ENCODE measurements at places on chromosomes 1 and 21.

- DNase-seq = no peak
Observed at GRCh38 chr21:27058673-27059605, 92.1 kb upstream of the ADAMTS5 start.

DNA sequence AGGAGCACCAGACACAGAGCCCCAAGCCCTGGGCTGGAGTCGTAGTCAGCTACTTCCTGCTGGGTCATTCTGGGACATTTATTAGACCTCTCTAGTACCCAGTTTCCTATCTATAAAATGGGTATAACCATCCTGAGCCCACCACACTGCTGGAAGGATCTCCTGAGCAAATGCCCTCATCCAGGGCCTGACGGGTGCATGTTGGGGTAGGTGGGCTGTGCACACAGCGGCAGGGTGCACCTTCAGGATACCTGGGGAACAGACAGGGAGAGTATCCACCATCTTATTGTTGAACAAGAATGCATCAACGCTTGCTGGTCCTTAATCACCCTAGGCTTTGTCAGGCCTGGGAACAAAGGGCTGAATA lies 191.0 kb downstream of the HIVEP3 start:
- no peak for DNase-seq

- DNase-seq = no peak
Observed at GRCh38 chr1:74858136-74858535, 125.2 kb downstream of the TYW3 start.

DNA sequence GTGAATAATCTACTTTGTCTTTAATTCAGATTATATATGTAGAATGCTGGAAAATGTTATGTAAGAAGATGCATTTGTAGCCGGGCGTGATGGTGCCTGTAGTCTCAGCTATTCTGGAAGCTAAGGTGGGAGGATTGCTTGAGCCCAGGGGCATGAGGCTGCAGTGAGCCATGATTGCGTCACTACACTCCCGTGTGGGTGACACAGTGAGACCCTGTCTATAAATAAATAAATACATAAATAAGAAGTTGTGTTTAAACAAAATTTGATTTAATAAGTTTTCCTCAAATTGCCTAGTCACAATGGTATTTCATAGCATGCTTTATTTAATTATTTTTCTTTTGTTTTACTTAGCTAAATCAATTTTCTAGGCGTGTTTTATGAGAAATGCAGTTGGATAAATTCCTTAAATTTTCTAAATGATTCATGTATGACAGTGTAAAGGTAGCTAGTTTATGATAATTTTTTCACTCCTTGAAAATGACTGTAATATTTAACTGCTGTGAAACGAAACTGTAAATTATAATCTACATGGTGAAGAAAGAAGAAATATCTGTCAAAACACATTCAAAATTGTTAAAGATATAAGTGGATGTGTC lies 232.6 kb downstream of the SRGAP2C start:
- no peak for DNase-seq

GRCh38 chr1:95636897-95637296 lies 402.9 kb downstream of the RWDD3 start:
- DNase-seq = no peak

DNA sequence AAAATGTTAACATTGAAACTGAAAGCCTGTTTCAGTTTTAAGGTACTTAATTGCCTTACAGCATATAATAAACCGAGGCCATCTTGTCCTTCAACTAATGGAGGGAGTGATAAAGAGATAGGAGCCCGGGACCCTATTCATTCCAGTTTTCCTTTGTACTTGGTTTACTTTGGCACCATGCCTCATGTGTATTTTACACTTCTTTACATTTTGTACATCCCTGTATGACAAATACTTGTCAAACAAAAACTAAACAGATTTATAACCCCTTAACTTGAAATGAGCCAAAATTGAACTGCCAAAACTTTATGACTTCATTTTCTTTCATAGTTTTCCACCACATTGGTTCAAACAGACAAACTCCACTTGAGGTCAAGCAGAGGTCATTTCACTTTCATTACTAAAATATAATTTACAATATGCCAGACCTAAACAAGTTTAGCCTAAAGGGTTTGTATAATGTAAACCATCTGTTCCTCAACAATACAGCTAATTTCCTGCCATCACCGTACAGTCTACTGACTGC lies 30.9 kb upstream of the UBE2U start:
- DNase-seq = no peak

- peak; percentile 54 for DNase-seq
Observed at GRCh38 chr1:230300322-230301301, 125.5 kb downstream of the PGBD5 start.

GRCh38 chr1:180094705-180095295 lies 59.9 kb upstream of the QSOX1 start:
- DNase-seq = peak; percentile 24

DNA sequence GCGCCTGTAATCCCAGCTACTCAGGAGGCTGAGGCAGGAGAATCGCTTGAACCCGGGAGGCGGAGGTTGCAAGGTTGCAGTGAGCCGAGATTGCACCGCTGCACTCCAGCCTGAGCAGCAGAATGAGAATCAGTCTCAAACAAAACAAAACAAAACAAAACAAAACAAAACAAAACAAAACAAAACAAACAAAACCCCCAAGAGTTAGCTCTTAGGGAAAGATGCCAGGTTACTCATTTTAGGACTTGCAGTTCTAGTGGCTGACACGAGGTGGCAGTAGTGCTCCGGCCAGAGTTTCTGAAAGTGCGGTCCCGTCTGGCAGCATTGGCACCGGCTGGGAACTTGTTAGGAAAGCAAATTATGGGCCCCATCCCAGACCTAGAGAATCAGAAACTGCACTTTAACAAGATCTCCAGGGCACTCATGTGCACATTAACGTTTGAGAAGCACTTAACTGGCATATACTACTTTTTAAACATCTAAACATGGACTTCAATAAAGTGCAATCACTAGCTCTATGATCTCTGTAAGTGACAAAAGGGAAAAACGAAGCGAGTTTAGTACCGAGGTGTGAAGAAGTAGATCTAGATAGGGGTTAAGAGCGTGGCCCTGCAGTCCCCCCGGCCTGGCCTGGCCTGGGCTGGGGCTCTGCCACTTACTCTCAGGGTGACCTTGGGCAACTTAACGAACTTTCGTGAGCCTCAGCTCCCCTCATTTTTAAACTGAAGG lies 41.9 kb upstream of the TNFRSF1B start:
- no peak for DNase-seq

DNA sequence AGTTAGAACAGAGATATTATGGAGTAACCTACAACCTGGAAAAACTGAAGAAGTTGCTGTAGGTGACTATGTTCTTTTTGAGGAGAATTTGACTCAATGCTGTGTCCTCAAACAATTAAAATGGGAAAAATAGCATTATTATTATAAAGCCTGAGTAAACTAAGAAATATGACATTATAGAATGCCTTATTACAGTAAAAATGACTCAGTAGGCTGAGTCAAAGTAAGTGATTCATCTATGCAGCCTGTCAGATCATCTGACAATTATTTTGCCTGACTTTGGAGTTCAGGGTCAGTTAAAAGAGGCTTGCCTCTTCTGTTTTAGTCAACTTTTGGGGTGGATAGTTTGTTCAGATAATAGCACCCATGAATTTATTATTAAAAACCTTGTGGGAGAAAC lies 150.8 kb upstream of the PTGFR start:
- DNase-seq = no peak

DNA sequence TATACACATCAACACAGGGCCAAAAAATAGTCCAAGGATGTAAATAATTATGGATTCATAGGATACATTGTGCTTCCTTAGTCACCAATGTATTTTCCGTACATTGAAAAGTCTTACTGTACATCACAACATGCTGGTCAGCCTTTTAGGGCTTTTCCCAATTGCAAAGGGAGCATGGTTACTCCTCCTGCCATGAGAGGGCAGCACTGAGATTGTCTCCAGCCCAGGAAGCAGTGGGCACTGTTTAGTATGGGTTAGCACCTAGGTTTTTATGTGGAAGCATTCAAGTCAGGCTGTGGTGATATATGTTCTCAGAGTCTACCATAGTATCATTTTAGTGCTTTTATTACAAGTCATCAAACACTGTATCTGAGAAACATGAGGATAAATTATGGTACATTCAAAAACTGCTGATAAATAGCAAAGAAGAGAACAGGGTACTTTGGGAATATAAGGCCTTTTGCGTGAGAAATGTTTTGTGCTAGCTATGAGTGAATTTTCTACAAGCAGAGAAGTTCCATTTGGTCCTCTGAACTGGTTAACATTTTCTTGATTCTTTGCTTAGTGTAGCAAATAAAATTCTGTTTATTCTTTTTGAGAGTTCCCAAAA lies 34.0 kb downstream of the ST6GALNAC5 start:
- DNase-seq = no peak

DNA sequence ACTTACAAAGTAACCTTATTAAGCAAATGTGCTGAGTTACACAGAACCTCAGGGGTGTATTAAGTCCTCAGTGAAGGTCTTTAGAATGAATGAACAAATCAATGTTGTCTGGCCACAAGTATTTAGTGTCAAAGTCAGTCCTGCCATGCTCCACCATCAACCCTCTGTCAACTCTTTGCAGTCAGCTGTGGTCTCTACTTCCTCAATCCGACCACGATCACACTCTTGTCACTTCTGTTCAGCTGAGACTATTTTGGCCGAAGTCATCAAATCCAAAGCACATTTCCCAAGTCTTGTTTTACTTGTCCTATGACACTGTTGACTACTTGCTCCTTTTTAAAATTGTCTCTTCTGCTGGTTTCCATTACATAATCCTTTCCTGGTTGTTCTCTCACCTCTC lies 173.5 kb downstream of the ST6GALNAC5 start:
- DNase-seq = no peak

GRCh38 chr1:14627608-14628489 lies 29.4 kb downstream of the KAZN start:
- no peak for DNase-seq

DNA sequence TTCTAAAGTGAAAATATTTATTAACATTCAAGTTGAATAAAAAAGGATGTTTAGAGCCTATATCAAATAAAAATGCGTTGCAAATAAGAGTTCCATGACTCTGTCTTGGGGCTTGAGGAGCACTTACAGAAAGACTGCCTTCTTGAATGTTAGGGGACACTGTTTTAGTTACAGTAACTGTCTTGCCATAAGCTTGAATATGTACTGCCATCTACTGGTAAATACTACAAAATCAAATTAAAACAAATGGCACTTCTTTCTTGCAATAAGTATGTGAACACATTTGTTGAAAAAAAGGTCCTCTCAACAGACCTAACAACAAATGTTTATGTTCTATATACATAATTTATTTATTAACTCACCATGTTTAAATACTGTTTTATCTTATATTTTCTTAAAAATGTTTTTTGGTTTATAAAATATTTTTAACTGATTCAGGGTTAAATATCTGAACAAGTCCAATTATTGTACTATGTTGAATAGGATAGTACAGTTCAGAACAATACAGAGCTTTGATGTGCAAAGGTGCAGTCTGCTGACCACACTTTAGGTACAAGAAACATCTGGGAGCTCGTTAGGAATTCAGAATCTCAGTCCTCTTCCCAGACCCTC lies 199.5 kb downstream of the LRRIQ3 start:
- DNase-seq = peak; percentile 30

GRCh38 chr1:40563266-40563665 lies 31.8 kb downstream of the ZNF684 start:
- no peak for DNase-seq

- no peak for DNase-seq
Observed at GRCh38 chr1:6222636-6223035, 13.1 kb downstream of the ICMT start.

DNA sequence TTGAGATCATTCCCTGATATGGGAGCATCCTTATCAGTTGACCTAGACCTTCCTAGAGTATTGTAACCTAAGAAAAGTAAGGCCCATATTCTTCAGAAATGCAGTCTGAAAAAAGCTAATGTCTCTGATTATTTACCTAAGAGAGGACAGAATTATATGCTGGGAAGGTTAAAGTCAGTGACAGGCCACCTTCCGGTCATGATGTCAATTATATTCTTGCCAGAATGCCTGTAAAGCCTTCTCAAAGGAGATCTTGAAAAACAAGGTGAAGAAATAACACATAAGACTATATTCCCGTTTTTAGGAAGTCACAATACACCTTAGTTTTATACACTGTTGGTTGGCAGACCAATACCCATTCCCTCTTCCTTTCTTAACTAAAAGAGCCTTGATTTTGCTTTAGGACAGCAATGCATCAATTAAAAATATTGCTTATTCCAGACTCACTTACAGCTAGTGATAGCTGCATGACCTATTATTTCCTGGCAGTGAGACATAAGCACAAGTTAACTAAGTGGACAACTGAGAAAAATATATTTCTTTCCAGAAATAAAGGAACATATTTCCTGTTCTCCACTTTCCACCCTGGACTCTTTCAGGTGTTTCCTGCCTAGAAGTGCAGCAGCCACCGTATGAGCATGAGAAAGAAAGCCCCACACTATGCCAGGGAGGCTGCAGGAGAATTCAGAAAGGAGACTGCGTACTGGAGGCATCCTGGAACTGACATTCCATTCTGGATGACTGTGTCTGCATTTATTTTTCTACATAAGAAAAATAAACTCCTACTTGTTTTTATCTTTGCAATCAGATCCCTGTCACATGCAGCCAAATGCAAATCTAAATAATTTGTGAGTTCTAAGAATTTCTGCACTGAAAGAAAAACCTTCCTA lies 332.9 kb upstream of the PTBP2 start:
- DNase-seq = no peak

GRCh38 chr1:61639608-61640336 lies 85.2 kb downstream of the TM2D1 start:
- no peak for DNase-seq

GRCh38 chr1:153680120-153680403 lies 1.6 kb downstream of the NPR1 start:
- no peak for DNase-seq

GRCh38 chr1:50971748-50972305 lies 1.8 kb downstream of the CDKN2C start:
- no peak for DNase-seq

GRCh38 chr1:191729742-191730141 lies 428.5 kb upstream of the RGS18 start:
- DNase-seq = no peak

GRCh38 chr1:226634611-226635246 lies 86.2 kb downstream of the STUM start:
- DNase-seq = no peak

- DNase-seq = no peak
Observed at GRCh38 chr1:42380586-42381279, at the start of gene RIMKLA. RIMKLA (plus strand) TSS chr1:42380792; CDS start chr1:42380935, 143 bp downstream.

DNA sequence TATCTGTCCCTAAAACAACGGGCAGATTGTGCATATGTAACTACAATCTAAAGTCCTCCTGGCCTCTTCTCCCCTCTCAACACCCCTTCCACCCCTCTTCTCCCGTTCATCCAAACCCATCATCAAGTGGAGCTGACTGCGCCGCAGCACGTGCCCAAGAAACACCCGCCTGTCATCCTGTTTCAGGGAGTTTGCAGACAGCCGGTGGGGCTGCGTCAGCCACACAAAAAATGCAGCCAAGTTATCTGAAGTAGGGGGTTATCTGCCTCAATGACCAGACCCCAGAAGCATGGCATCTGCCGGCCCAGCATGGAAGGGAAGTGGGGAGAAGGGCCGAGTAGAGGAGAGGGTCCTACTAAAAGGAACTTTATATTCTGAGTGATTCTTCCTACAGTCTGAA lies 49.0 kb downstream of the GPR161 start:
- no peak for DNase-seq

- no peak for DNase-seq
Observed at GRCh38 chr1:46370214-46370633, 23.9 kb upstream of the FAAH start.
